T-cell (primary cell): ENCODE measurements at places on chromosomes 4 and X.

DNA sequence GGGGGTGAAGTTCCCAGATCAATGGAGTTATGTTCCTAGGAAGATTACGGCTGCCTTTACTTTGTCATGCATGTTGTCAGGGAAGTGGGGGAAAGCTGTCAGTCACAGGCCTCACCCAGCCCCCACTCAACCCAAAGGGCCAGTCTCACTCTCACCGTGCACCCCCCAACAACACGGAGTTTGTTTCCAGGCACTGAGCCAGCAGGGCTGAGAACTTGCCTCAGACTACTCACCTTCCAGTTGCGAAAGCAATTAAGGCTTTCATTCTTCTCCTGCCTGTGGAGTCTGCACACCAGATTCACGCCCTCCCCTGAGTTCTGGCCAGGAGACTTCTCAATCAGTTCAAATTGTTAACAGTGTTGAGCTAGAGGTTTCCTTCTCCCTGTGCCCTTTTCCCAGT lies 114.3 kb downstream of the SH3BGRL start:
- DNase-seq, result no peak

- no peak for DNase-seq
These were observed 490.4 kb downstream of the CENPC start for GRCh38 chr4:67054896-67055295.

DNA sequence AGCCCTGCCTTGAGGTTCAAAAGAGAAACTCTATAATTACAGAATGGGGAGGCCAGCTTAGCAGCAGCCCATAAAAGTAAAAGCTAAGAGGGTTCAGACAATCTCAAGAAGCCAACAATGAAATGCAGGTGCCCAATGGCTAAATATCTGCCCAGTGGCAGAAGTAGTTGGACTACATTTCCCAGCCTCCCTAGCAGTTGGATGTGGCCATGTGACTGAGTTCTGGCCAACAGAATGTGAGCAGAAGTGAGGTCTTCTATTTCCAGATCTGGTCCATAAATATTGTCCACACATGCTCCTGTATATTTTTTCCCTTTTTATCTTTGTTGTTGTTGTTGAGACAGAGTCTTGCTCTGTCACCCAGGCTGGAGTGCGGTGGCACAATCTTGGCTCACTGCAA lies 127.9 kb upstream of the NHS start:
- no peak for DNase-seq

GRCh38 chr4:147933316-147933715 lies 201.4 kb downstream of the ARHGAP10 start:
- no peak for DNase-seq

DNA sequence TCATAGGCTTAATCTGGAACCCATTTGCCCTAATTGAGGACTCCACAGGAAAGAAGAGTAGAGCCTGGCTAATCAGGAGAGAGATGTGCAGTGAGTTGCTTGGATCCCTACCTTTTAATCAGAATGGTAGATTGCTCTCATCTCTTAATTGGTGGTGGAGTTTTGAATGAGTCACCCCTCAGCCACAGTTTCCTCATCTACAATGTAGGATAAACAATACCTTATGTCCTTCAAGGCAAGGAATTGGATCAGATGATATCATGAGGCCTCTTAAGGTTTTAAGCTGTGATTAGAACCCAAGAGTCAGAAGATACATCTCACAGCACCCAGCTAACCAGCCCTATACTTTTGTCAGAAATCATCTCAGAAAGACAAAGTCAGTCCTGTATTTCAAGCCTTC lies 39.1 kb downstream of the PDGFRA start:
- no peak for DNase-seq
